ENCODE measurements at places on chromosomes 5 and 9. TPM values are rescaled to one million over a fixed set of nuclear protein-coding genes. Genes with fewer than 3 reads are reported as not detected.

DNA sequence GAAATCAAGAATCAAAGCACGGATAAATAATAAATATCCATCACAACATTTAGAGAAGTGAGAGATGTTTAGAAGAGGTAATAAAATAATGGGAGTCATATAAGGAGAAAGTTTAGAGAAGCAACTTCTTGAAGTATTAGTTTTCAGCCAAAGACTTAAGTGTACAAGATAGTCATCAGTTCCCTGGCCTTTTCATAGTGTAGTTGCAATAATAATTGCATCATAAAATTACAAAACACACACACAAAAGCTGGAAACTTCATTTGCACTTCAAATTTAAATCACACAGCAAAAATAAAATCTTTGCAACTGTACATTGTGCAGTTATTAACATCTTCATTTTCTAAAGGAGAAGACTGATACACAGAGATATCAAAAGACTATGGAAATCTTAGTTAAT, 319.1 kb upstream of the RGMB start:
- DNase-seq = no peak
- H3K36me3 ChIP-seq = no peaks in the 10 kb centered on the region
- no peaks in the 10 kb centered on the region for H3K4me1 ChIP-seq
- H3K27me3 ChIP-seq = no peaks in the 10 kb centered on the region
- H3K27ac ChIP-seq = no peak overlapping the region

- no peak overlapping the region for H3K4me3 ChIP-seq
- H3K27me3 ChIP-seq = no peaks in the 10 kb centered on the region
- H3K4me1 ChIP-seq = no peaks in the 10 kb centered on the region
- H3K36me3 ChIP-seq = no peaks in the 10 kb centered on the region
These were observed 361.0 kb upstream of the SEMA6A start for GRCh38 chr5:116935561-116936162.

DNA sequence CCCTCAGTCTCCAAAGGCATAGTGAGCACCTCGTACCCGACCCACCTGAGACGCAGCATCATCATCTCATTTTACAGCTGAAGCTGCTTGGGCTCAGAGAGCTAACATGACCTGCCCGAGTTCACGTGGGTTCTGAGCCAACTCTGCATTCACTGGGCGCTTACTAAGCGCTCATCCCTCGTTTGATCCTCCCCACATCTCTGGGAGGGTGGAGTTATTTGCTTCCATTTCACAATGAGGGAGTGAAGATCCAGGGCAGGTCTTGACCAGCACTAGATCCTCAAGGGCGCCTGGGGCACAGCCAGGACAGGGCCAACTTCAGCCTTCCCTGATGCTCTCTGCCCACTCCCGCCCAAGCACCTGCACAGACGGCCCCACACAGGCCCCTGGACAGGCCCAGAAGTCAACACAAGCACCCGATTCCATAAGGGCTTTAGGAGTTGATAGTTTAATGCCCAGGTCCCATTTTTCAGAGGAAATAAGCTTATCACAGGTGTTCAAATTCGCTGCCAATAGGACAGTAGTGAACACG, 80.8 kb downstream of the HRH2 start:
- H3K4me3 ChIP-seq = no peak overlapping the region
- peaks cover 36% of the 10 kb centered on the region for H3K27me3 ChIP-seq
- no peaks in the 10 kb centered on the region for H3K36me3 ChIP-seq
- H3K27ac ChIP-seq = no peak overlapping the region
- no peak for DNase-seq

DNA sequence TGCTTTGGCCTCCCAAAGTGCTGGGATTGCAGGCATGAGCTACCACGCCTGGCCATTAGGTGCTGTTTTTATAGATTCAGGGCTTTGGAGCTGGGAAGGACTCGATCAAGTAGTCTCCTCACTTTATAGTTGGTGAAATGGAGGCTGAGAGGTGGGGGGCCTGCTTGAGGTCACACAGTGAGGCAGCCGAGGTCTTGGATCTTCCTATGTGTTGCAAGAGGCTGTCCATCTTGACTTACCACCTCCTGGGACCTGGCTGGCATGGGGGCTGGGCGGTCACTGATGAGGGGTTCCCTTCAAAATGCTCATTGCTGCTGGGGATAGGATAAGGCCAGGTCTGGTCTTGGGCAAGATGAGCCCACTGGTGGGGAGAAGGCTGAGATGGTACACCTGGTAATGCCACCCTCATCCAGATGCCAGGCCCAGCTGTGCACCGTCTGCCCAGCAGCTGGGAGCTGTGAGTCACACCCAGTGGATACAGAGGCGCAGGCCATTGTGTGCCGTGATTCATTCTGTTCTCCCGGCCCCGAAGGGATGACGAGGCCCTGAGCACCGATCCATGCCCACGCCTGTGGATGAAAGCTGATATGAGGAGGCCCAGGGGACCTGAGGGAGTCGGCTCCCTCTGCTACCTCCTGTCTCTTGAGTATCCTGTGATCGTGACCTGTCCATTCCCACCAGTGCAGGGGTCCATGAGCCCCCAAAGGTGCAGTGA, 10.5 kb upstream of the NDST1 start:
- DNase-seq = no peak
- no peaks in the 10 kb centered on the region for H3K27me3 ChIP-seq
- no peak overlapping the region for H3K4me3 ChIP-seq
- no peaks in the 10 kb centered on the region for H3K4me1 ChIP-seq
- H3K36me3 ChIP-seq = no peaks in the 10 kb centered on the region

DNA sequence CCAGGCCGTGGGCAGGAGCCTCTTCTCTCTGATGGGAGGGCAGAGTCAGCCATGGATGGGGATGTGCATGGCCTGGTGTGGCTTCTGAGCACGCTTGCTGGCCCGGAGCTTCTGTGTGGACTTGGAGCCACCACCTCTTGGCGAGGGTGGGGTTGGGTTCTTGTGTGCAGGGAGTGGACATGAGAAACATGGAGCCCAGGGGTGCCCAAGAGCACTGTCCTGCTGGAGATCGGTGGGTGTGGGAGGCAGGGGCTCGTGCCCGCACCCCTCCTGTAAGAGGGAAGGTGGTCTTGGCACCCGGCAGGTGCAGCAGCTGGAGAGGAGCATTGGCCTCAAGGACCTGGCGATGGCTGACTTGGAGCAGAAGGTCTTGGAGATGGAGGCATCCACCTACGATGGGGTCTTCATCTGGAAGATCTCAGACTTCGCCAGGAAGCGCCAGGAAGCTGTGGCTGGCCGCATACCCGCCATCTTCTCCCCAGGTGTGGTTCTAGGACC, 23.8 kb downstream of the FBXW5 start:
- DNase-seq = no peak
- no peak overlapping the region for H3K4me3 ChIP-seq
- peaks cover 48% of the 10 kb centered on the region for H3K36me3 ChIP-seq
- no peak overlapping the region for H3K27ac ChIP-seq
- no peaks in the 10 kb centered on the region for H3K27me3 ChIP-seq
- H3K4me1 ChIP-seq = peaks cover 8% of the 10 kb centered on the region

- H3K27ac ChIP-seq = no peak overlapping the region
- H3K36me3 ChIP-seq = no peaks in the 10 kb centered on the region
- no peaks in the 10 kb centered on the region for H3K4me1 ChIP-seq
- H3K27me3 ChIP-seq = peaks cover 16% of the 10 kb centered on the region
- H3K4me3 ChIP-seq = no peak overlapping the region
These were observed 103.1 kb upstream of the CLINT1 start for GRCh38 chr5:157961896-157962590.

GRCh38 chr9:114166614-114167572, 11.6 kb downstream of the COL27A1 start:
- no peaks in the 10 kb centered on the region for H3K36me3 ChIP-seq
- H3K27ac ChIP-seq = no peak overlapping the region
- peaks cover 7% of the 10 kb centered on the region for H3K27me3 ChIP-seq

GRCh38 chr9:14903040-14903439, 7.2 kb downstream of the FREM1 start:
- H3K36me3 ChIP-seq = no peaks in the 10 kb centered on the region
- H3K4me1 ChIP-seq = no peaks in the 10 kb centered on the region
- H3K27ac ChIP-seq = no peak overlapping the region
- no peak overlapping the region for H3K4me3 ChIP-seq
- DNase-seq = no peak

DNA sequence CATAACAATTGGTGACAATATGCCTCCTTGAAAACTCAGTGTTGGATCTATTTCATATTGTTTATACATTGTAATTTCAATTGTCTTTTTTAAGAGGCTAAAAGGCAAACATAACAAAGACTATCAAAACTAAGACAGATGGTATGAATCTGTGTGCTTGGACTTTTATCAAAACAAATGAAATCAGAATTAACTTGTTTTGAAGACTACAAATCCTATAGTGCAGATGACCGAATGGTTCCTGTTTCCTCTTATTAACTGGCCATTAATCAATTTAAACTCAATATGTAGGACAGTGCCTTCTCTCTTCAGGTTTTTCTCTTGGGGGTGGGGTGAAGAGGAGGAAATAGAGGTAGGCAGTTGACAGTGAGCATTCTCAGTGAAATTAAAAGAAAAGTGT, 366.9 kb upstream of the GRAMD2B start:
- no peak overlapping the region for H3K27ac ChIP-seq
- no peaks in the 10 kb centered on the region for H3K36me3 ChIP-seq
- DNase-seq = no peak
- H3K27me3 ChIP-seq = no peaks in the 10 kb centered on the region
- no peak overlapping the region for H3K4me3 ChIP-seq
- no peaks in the 10 kb centered on the region for H3K4me1 ChIP-seq

DNA sequence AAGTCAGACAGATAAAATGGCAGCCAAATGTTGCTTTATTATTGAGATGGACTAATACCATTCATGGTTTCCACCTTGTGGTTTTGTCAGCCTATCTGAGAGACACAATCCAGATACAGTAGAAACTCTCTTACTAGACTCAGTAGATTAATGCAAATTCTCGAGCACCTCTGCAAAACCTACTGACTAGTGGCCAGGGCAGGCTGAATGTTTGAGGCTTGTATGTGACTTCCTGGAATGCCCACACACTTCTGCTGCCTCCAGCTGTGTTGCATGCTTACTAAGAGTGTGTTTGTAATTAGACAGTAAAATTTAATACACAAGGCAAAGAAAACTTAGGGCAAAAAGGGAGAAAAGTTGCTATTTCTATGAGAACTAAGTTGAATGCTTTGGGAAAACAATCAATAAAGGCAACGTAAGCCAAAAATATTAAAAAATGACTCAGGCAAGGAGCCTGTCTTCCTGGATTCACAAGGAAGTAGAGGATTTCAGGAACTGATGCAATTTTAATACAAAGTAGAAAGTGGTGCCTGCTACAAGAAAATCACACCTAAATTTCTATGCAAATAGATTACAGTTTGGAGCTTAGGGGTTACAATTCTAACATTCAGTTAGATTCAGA, 30.2 kb upstream of the CCNG1 start:
- DNase-seq = peak; percentile 42
- H3K4me1 ChIP-seq = peaks cover 12% of the 10 kb centered on the region
- H3K4me3 ChIP-seq = no peak overlapping the region
- H3K27me3 ChIP-seq = peaks cover 3% of the 10 kb centered on the region

DNA sequence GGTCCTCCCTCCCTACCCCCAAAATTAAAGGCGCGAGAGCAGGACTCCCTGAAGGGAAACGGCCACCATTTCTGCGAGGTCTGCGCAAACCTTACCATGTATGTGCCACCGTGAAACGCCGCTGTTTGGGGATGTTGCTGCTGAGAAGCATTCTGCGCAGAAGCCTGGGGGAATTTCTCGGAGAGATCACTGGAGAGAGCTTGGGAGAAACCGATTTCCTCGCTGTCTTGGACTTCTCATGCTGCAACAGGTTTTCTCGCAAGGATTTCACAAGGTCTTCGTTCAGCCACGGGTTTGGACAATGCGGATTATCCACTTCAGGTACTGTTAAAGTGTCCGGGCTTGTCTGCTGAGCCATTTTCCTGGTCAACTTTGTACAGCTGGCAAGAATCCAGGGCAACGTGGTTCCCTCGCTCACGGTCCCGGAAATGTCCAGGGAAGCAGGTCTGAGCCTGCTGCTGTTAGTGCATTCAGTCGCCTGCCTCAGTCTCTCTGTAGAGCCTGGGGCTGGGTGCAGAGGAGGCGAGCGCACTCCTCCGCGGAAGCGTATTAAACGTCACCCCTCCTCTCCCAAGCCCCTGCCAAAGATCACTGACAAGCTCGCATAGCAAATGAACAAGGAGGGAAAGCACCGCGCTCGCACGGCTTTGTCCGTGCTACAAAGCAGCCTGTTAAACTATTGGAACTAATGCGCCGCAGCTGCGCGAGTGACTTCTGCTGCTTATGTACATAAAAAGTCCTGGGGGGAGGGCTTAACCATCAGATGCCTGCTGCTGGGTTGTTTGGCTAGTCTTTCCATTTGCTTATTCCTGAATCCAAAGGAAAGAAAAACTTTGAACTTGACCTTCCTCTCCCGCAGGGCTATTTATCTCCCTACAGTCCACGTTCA, 125.1 kb downstream of the PDE4D start:
- H3K4me1 ChIP-seq = no peaks in the 10 kb centered on the region
- no peak for DNase-seq
- peaks cover 44% of the 10 kb centered on the region for H3K27me3 ChIP-seq
- no peaks in the 10 kb centered on the region for H3K36me3 ChIP-seq
- H3K27ac ChIP-seq = no peak overlapping the region

GRCh38 chr9:89096807-89097206, 81.8 kb downstream of the SHC3 start:
- H3K4me1 ChIP-seq = no peaks in the 10 kb centered on the region
- peaks cover 15% of the 10 kb centered on the region for H3K27me3 ChIP-seq
- H3K4me3 ChIP-seq = no peak overlapping the region
- no peak overlapping the region for H3K27ac ChIP-seq
- no peak for DNase-seq

DNA sequence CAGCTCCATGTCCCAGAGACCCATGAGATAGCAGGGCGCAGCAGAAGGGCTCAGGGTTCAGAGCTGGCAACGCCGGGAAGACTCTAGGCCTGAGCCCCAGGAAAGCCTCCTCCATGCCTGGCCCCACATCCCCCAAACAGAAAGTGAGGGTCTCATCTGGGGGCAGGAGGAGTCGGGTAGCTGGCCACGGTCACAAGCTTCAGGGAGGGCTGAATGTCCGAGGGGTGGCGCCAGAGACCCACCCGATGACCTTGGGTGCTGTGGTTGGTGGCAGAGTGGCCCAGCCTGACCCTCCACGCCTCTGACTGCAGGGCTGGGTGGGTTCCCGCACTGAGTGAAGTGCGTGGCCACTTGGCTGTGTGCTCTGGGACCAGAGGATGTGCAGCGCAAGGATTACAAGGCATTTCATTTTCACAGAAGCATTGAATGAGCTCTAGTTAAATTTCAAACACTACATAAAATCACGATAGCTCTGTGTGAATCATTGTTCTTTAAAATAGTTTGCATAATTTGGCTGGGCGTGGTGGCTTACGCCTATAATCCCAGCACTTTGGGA, 3.0 kb downstream of the C8G start:
- peak; percentile 57 for DNase-seq
- no peaks in the 10 kb centered on the region for H3K36me3 ChIP-seq
- no peaks in the 10 kb centered on the region for H3K27me3 ChIP-seq
- peak overlapping the region; percentile 15 for H3K4me3 ChIP-seq
- H3K4me1 ChIP-seq = peaks cover 16% of the 10 kb centered on the region

GRCh38 chr9:93087971-93088655, 7.9 kb upstream of the CARD19 start:
- H3K4me3 ChIP-seq = no peak overlapping the region
- no peaks in the 10 kb centered on the region for H3K27me3 ChIP-seq
- H3K36me3 ChIP-seq = peaks cover 77% of the 10 kb centered on the region

GRCh38 chr5:34675857-34676256, 19.7 kb downstream of the RAI14 start:
- DNase-seq = no peak
- peaks cover 5% of the 10 kb centered on the region for H3K27me3 ChIP-seq
- H3K4me1 ChIP-seq = no peaks in the 10 kb centered on the region
- H3K27ac ChIP-seq = no peak overlapping the region
- no peaks in the 10 kb centered on the region for H3K36me3 ChIP-seq
- H3K4me3 ChIP-seq = no peak overlapping the region

The TAF1L gene
- not detected for total RNA-seq

The CCDC192 gene
- total RNA-seq = not detected

The ITGA1 gene
- total RNA-seq = 66.8 TPM

The PLAA gene
- 44.1 TPM for total RNA-seq

The SLC25A48 gene
- total RNA-seq = not detected
